Activated B cell treated with CpG ODN at 0.5 μM for 24 hours (primary cell): ENCODE measurements at places on chromosomes 12 and 14. TPM values are rescaled to one million over a fixed set of nuclear protein-coding genes. Genes with fewer than 3 reads are reported as not detected.

- no peaks in the 10 kb centered on the region for H3K36me3 ChIP-seq
Measured at GRCh38 chr12:126418400-126418799, 1353.2 kb downstream of the AACS start.

DNA sequence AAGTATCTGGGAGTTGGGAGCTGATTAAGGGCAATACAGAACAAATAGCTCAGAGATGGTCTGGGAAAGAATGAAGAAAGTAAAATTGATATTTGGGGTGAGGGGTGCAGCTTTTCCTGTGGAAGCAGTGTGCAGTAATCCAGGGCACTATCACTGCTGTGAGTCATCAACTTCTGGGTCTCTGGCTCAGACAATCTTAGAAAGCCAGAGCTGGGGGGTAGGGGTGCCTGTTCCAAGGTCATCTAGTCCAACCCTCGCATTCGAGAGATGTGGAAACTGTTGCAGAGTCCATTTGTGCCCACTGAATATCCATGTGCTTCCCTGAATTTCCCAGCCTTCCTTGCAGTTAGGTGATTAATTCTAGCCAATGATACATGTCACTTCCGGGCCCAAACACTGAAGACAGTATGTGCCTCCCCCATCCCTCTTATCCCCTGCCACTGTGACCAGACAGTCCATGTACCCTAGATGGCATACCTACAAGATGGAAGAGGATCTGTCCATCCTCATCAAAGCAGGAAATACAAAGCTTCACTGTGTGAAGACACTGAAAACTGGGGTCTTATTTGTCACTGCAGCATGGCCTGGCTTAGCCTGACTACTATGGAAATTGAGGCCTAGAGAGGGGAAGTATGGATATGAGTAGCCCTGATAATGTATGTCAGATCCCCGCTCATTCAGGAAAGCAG is 51.9 kb downstream of the ZFP36L1 start:
- peaks cover 64% of the 10 kb centered on the region for H3K4me1 ChIP-seq
- no peaks in the 10 kb centered on the region for H3K27me3 ChIP-seq
- no peak for DNase-seq
- H3K4me3 ChIP-seq = peak overlapping the region; percentile 3

DNA sequence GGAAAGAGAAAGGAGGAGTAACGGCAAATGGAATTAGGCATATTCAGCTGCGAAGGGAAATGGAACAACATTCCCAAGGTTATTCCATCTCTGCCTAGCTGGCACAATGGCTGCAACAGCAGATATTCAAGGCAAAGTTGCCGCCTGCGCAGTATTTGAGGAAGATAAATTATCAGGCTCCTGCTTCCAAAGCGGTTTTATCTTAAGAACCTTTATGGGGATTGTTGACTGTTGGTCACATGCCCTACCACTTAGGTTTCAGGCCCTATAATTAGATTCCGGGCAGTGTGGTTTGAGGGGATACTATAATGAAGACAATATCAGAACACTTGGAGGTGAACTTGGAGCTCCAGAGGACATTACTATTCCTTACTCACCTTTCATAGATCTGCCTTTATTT is 99.7 kb downstream of the FGD4 start:
- no peak overlapping the region for H3K4me3 ChIP-seq
- H3K4me1 ChIP-seq = peaks cover 8% of the 10 kb centered on the region
- no peak for DNase-seq

DNA sequence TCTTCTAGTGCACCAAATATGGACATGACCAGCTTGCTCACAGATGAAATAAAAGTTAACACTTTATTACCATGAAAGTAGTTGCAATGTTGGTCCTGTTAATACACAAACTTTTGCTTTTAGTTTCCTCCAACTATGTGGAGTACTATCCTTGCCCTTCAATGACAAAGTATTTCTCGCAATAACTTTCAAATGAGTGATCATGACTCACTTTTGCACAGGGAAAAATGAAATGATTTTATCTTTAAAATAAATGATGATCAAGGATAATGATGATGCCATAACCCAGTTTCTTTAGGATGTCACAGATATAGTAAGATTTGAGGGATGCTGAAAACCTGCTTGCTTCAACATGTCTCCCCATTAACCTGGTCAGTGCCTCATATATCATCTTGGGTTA is 254.0 kb upstream of the KITLG start:
- H3K36me3 ChIP-seq = no peaks in the 10 kb centered on the region
- H3K27ac ChIP-seq = no peak overlapping the region
- no peaks in the 10 kb centered on the region for H3K4me1 ChIP-seq
- H3K27me3 ChIP-seq = no peaks in the 10 kb centered on the region
- no peak for DNase-seq
- H3K4me3 ChIP-seq = no peak overlapping the region

DNA sequence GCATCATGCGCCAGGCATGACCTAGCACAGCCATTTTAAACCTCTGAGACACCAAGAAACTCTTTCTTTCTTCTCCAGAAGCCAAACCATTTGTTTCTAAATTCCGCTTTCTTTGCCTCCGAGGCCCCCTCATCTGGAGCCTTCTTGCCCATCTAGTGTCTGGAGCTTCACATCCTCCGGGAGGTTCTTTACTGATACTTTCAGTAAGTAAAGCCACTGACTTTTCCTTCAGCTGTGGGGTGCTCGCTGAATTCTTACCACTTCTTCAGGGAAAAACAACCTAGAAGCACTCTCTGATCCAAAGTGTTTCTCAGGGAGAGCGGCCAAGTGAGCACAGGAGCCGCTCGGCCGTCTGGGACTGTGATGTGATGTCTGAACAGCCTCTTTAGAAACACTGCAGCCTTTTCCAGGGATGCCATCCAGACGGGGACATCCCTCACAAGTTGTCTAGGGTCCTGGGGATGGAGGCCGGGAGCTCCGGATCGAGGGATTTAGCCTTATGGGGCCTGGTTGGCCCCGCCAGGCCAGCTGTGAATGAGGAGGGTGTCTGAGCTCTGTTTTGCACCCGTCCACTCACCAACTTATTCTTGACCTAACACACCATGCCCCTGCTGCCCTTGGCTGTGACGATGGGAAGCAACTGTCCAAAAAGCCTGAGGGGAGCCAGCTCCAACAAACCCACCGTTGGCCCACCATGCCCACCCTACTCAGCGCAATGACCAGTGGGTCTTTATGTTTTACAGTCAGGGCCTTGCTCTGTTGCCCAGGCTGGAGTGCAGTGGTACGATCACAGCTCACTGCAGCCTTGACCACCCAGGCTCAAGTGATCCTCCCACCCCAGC is 160.6 kb downstream of the ZFP36L1 start:
- no peak for DNase-seq
- H3K4me1 ChIP-seq = peaks cover 29% of the 10 kb centered on the region
- no peak overlapping the region for H3K4me3 ChIP-seq
- H3K27me3 ChIP-seq = no peaks in the 10 kb centered on the region
- H3K36me3 ChIP-seq = no peaks in the 10 kb centered on the region

DNA sequence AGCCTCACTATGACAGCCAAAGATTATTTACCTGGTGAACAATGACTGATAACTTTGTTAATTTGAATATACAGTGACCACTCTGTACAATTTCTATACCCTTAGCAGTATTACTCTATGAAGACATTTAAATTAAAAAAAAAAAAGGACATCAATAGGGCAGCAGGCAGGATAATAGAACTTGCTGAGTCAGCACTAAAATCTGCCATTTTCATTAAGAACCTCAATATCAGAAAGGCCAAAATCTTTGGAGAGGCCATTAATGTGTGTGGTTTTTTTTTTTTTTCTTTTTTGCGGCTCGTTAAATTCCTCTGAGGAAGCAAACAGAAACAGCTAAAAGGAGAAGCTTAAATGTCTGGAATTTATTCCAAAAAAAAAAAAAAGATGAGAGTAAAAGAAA is 73.7 kb downstream of the FOXN3 start:
- no peak for DNase-seq
- peaks cover 43% of the 10 kb centered on the region for H3K4me1 ChIP-seq
- no peak overlapping the region for H3K27ac ChIP-seq
- no peak overlapping the region for H3K4me3 ChIP-seq
- no peaks in the 10 kb centered on the region for H3K27me3 ChIP-seq

GRCh38 chr12:67357376-67358125 is 88.4 kb downstream of the CAND1 start:
- no peaks in the 10 kb centered on the region for H3K36me3 ChIP-seq
- no peaks in the 10 kb centered on the region for H3K27me3 ChIP-seq
- DNase-seq = no peak
- no peak overlapping the region for H3K4me3 ChIP-seq

GRCh38 chr14:21852061-21852664 is 178.5 kb upstream of the OR4E1 start:
- no peaks in the 10 kb centered on the region for H3K36me3 ChIP-seq
- H3K4me3 ChIP-seq = no peak overlapping the region
- H3K27ac ChIP-seq = no peak overlapping the region
- peak; percentile 17 for DNase-seq

DNA sequence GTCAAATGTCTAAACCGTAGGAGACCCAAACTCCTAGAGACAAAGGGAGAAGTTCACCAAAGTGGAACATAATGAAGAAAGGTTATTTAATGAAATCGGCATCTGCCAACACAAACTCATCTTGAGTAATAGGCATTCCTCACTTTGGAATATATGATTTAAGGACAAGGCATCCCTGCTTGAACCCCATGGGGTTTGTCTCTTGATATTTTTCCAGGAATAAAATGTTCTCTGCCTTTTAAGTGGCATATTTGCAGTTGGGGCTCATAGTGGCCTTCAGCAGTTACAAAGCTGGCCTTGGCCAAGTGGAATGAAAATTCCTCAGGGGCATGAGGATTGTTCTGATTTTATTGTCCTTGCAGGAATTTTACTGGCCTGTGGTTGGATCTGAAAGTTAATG is 7.1 kb downstream of the POP5 start:
- H3K4me1 ChIP-seq = no peaks in the 10 kb centered on the region
- H3K27me3 ChIP-seq = no peaks in the 10 kb centered on the region
- H3K36me3 ChIP-seq = peaks cover 93% of the 10 kb centered on the region
- H3K4me3 ChIP-seq = no peak overlapping the region
- H3K27ac ChIP-seq = no peak overlapping the region
- DNase-seq = no peak

GRCh38 chr14:20617138-20618003 is 24.1 kb downstream of the OR6S1 start:
- H3K4me3 ChIP-seq = no peak overlapping the region
- H3K36me3 ChIP-seq = no peaks in the 10 kb centered on the region
- no peak overlapping the region for H3K27ac ChIP-seq
- H3K4me1 ChIP-seq = peaks cover 18% of the 10 kb centered on the region
- H3K27me3 ChIP-seq = peaks cover 8% of the 10 kb centered on the region

DNA sequence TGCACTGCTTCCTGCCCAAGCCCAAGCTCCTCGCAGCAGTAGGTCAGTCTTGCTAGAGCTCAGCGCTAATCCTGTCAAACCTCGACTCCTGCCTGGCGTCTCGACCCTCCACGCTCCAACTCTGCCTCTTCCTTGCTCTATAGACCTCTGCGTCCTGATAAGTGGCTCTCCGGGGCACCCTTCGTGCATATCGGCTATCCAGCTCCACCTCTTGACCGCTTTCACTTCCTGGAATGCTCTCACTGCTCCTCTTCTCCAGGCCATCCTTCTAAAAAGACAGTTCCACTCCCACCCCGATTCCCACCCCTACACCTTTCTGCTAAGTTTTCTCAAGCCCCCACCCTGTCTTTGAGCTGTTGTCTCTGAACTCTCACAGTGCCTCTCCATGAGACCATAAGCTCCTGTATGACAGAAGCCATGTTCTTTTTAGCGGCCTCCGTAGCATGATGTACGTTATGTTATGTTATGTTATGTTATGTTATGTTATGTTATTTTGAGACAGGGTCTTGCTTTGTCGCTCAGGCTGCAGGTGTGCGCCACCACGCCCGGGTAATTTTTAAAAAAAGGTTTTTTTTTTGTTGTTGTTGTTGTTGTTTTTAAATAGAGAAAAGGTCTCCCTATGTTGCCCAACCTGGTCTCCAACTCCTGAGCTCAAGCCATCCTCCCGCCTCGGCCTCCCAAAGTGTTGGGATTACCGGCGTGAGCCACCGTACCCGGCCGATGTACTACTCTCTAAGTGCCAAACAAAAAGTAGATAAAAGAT is 601 bp downstream of the COX14 start:
- peak overlapping the region; percentile 97 for H3K4me3 ChIP-seq
- peaks cover 31% of the 10 kb centered on the region for H3K36me3 ChIP-seq
- H3K27me3 ChIP-seq = no peaks in the 10 kb centered on the region
- no peak for DNase-seq
- peak overlapping the region; percentile 95 for H3K27ac ChIP-seq
- H3K4me1 ChIP-seq = peaks cover 70% of the 10 kb centered on the region

The CCDC177 gene
- total RNA-seq = 0.05 TPM in 1 of 2 replicates, not detected in the other

The MSRB3 gene
- total RNA-seq = not detected in 2 replicates

The RERGL gene
- not detected in 2 replicates for total RNA-seq

The CSAD gene
- total RNA-seq = 25.7 and 34.6 TPM in 2 replicates

The SPIC gene
- total RNA-seq = 0.27 and 0.37 TPM in 2 replicates
